ENCODE measurements at places on chromosomes 1 and 21.

DNA sequence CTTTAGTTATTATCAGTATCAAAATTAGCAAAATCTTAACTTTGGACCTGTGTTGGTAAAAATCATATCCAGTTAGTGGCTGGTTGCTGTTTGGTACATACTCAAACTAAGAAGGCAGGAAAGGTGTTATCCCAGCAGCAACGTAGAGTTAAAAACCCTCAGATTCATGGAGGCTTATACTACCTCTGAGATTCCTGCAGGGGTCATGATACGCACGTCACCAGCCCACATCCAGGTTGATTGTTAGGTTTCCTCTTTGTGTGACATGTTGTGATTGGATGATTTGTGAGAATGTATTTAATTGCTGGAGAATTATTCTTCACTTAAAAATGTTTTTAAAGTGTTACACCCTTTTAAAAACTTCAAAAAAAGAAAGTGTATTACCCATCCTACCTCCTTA, 423.3 kb upstream of the ADGRL2 start:
- DNase-seq: no peak

DNA sequence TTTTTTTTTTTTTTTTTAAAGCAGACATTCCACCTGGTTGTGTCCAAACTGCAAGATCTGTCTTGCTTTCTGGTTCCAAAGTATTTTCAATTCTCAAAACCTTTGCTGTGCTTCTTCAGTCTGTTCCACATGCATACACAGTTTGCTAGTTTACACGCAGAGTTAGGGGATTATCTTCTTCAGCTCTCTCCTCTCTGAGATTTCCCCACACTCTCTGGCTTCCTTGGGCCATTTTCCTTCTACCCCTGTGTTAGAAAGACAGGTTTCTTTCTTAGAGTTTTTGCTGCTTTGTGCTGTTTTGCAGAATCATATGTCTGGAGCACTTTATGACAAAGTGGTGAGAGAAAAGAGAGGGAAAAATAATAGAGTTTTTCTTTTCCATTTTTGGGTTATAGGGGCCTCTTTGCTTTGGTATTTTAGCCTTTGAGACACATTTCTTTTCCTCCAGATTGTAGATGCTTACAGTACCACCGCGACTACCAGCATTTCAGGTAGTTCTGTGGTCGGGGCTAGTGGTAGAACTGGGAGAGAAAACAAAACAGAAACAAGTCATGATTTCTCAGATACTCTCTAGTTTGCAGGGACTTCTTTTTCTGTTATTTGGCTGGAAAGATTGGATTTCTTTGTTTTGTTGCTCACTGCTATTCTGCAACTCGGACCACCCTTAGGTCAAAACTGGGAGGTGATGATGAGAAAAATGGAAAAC, 66.3 kb downstream of the RABGAP1L start:
- DNase-seq: no peak

- DNase-seq: no peak
These were observed 773 bp upstream of the DDX59 start for GRCh38 chr1:200670242-200671118.

GRCh38 chr1:202663131-202663530, 47.1 kb downstream of the SYT2 start:
- DNase-seq: no peak

GRCh38 chr1:57311006-57311405, 112.9 kb downstream of the DAB1 start:
- DNase-seq: no peak

GRCh38 chr1:200873116-200873670, 412 bp downstream of the GPR25 start:
- DNase-seq: no peak

GRCh38 chr1:244730153-244730933, 77.4 kb downstream of the DESI2 start:
- DNase-seq: peak; percentile 5

DNA sequence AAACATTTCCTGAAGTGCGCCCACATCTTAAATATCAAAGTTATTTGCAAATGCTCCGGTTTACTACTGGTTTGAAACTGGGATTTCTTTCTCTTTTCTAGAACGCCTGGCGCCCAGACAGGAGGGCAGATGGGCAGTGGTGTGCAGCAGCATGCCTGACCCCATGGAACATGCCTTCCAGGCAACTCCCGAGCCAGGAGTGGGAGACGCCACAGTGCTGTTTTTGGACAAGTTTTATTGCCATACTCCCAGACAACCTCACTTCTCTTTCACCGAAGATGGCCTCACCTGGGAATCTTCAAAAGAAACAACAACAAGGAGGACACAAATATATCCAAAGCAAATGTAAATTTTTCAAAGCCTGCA, 21.5 kb downstream of the UBE2G2 start:
- no peak for DNase-seq

DNA sequence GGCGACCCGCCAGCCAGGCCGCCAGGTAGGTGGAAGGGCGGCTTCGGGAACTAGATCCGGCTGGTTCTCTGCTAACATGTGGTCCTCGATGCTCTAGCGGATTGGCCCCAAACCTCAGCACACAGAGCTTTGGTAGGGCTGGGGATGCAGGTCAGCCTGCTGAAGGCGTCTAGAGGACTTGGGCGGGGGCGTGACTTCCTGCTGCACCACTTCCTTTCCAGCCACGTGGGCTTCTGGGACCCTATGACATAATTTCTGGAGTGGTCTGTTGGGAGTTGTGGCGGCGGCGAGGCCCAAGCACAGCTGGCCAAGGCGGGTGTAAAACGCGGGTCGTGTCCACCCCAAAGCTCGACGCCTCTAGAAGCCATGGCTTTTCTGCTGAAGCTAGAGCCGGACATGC, 124.5 kb downstream of the ATF6 start:
- DNase-seq: no peak

DNA sequence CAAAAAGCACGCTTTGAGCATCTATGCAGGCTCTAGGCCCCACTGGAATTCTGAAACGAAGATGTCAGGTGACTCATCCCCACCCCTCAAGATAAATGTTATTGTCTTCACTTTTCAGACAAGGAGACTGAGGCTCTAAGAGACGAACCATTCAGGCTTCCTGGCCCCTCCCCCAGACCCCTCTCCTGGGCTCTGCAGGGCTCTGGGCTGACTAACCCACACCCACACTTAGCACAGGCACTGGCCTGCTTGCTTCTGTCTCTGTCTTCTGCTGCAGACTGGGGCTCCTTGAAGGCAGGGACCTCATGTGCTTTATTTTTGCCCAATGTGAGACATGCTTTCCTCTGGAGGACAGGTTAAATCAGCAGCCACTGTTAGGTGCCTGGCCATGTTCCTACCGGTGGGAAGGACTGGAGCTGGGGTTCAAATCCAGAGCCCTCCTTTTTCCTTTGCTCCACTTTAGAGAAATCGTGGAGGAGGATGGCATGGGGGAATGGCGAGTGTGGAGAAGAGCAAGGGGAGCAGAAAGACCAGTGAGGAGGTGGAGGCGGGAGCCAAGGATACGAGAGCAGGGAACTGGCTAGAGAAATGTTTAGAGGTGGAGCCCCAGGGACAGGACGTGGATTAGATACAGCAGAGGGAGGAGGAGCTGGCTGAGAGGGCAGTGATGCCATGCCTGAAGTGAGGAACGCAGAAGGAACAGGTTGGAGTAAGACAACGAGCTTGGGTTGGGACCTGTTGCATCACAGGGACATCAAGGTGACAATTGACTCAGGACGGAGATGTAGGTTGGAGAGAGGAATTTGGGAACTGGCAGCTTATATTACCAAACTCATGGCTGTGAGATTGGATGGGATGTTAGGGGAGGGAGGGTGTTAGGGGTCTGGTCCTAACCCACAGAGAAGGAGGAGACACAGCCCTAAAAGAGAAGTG, 1.7 kb downstream of the TMEM125 start:
- DNase-seq: no peak

- no peak for DNase-seq
These were observed 111.2 kb downstream of the IFI44 start for GRCh38 chr1:78760858-78761257.

- DNase-seq: no peak
These were observed 31.0 kb upstream of the ACADM start for GRCh38 chr1:75693551-75693950.

GRCh38 chr1:111603979-111604378, 15.6 kb upstream of the RAP1A start:
- DNase-seq: peak; percentile 81

- DNase-seq: no peak
These were observed 31.7 kb downstream of the ATP1A1 start for GRCh38 chr1:116404699-116405098.

DNA sequence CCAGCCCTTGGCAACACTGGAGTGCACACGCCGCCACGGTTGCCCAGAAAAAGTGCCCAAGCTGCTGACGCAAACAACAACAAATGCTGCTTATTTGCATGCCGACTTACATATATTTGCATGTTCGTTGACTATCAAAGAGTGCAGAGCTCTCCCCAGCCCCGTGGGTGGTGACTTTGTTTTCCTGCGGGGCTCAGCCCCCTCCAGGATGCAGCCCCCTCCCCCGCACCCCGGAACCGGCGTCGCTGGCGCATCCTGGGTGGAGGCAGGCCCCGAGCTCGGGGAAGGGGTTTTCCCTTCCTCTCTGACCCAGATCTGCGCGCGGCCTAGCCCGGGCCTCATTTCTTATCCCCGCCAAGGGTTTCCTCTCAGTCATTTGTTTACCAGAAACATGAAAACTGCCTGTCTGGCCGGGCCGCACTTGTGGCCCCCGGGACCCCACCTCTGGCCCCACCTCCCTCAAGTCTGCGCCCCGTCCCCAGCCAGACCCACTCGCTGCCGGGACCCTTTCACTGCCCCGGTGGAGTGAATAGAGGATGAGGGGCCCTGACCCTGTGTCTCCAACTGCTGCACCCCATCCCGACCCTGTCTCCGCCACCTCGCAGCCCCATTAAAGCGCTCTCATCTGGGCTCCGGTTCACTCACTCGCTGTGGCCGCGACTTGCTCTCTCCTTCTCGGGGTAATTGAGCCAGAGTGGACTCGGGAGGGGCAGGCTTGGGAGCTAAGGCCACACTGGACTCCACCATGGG, 5.5 kb downstream of the TNFRSF25 start:
- peak; percentile 88 for DNase-seq

DNA sequence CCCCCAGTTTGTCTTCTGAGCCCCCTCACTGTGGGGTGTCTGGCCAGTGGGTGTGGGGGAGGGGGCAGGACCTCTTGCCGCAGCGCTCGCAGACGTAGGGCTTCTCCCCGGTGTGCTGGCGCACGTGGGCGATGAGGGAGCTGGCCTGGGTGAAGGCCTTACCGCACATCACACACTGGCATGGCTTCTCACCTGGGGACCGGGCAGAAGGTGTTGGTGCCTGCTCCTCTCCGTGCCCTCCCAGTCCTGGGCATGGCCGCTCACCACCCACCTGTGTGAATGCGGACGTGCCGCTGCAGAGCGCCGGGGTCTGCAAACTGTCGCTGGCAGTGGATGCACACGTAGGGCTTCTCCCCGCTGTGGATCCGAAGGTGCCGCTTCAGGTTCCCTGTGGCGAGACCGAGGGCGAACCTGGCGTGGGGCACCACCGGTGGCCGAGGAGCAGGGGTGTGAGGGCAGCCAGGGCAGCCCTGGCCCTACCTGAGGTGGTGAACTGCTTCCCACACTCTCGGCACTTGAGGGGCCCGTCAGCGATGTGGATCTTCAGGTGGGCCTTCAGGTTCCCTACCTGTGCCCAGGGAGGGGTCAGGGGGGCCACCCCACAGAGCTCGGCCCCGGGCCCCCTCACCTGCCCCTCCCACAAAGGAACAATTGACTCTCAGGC, 32.4 kb downstream of the ZBTB17 start:
- DNase-seq: no peak

DNA sequence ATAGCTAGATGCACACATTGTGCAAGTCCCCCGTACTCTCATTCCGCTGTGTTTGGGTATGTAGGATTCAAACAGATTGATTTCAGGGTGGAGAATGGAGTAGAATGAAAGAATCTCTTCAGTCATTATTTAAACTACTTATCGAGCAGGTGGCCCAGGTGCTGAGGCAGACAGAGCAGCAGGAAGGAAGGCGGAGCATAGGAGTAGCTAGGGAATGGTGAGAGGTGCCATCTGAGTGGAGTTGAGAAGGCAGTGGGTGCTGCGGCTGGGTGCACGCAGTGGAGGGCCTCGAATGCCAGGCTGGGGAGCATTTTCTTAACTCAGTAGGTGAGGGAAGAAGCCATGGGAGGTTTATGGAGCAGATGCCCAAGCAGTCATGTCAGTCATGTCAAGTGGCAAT, 45.2 kb upstream of the CD101 start:
- no peak for DNase-seq

- DNase-seq: no peak
These were observed 214.4 kb downstream of the NRIP1 start for GRCh38 chr21:14850394-14850793.

DNA sequence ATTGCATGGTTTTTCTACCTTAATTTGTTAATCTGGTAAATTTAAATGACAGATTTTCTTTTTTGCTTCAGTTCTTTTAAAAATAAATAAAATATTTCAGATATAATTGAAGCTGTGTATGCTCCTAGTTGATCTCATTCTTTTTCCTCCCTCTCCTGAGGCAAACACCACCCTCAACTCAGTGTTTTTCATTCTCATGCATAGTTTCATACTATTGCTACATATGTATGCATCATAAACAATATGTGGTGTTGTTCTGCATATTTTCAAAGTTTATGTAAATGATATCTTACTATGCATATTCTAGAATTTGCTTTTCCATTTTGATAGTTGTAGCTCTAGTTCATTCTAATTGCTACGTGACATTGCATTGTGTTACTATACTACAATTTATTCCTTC, 257.2 kb upstream of the POU3F1 start:
- no peak for DNase-seq

DNA sequence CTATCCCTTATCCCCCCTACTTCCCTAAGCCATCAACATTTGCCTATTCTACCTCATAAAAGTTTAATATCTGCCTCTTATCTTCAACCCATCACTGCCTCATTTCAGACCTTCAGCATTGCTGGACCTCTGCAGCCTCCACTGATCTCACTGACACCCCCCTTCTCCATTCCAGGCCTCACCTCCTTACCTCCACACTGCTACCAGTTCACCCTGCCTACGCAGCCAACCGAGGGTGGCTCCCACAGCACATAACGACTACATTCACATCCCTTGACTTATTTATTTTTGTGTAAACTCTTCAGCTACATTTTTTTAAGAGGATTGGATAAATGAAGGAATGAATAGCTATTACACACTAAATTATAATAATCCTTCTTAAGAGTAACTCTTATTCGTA, 14.2 kb downstream of the CLCC1 start:
- no peak for DNase-seq

DNA sequence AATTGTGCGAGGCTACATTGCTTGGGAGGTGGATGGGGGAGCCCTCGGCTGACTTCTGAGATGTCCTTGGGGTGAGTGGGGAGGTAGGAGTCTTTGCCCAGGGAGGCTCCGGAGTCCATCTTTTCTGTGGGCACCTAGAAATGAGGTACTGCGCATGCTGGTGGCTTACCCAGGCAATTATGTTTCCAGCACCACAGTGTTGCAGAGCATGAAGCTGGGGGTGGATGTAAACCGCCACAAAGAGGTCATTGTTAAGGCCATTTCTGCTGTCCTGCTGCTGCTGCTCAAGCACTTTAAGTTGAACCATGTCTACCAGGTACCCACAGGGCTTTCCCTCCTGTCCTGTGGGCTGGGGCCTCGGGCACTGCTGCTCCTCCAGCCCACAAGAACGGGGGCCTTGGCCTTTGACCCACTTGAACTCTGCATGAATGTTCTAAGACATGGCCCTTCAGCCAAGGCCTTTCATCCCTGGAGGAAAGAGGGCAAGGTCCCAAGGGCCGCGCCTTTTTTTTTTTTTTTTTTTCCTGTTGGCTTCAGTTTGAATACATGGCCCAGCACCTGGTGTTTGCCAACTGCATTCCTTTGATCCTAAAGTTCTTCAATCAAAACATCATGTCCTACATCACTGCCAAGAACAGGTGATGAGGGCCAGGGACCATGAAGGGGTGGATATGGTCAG, 14.6 kb downstream of the STRIP1 start:
- DNase-seq: no peak

- DNase-seq: no peak
These were observed 94.2 kb downstream of the KCNN3 start for GRCh38 chr1:154775621-154776605.

All from naive thymus-derived CD8-positive, alpha-beta T cell (primary cell).